ENCODE measurements at places on chromosomes 5 and 9.

- DNase-seq, result no peak
Measured at GRCh38 chr5:175060257-175060656, 335.9 kb downstream of the MSX2 start.

- DNase-seq, result no peak
Measured at GRCh38 chr5:112923148-112923917, 1.3 kb upstream of the REEP5 start.

DNA sequence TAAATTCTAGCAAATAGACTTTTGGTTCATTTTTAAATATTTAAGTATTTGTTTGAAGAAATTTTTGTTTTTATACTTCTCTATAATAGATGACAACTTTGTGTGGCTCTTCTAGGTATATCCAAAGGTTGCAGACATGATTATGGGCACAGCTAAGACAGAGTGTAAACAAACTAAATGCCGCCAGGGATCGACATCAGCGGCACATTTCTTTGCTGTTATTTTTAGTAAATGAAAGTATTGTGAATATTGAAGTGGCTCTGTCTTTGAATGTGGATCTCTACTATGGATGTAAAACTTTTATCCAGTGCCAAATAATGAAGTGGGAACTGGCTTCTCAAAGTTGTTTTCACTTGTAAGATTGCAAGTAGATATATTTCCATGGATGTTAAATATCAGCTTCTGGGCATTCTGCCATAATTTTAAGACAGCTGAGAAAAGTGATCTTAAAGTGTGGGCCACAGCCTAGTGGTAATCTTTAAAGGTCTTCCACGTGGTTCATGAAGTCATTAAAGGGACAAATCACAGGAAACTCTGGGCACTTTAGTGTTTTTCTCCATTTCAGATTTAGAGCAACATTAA, 589.9 kb downstream of the ZNF608 start:
- no peak for DNase-seq

- DNase-seq, result no peak
Measured at GRCh38 chr9:92965061-92965758, 17.9 kb downstream of the FGD3 start.

DNA sequence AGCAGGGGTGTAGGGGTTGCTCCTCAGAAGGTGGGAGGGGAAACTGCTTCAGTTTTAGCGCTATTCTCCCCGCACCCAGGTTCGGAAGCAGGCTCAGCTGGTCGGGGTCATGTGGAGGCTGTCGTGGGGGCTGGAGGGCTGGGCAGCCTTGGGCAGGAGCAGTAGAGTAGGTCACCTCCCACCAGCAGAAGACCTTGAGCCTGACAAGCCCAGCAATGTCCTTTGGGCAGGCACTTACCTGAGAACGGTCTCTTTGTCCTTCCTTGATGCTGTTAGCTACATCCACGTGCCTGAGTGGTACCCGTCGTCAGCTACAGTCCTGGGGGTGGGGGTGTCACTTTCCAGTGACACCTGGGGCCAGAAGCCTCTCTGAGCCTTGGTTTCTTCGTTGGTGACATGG, 20.3 kb downstream of the ENHO start:
- DNase-seq, result no peak

DNA sequence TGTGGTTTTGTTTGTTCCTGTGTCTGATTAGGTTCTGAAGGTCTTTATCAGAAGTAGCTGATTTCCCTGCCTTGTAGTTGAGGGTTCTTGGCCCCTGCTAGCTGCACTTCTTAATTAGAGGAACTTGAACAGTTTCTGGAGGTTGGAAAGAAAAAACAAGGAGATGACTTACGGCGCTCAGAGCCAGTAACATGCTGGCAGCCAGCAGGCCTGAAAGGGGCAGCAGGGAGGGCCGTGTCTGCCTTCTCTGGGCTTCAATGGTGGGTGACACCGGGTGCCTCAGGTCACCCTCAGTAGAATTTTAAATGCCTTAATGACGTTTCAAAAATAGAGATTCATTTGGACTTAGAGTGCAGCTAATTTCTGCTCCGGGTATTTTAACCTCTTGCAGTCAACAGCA, 15.8 kb downstream of the UBE2QL1 start:
- no peak for DNase-seq

DNA sequence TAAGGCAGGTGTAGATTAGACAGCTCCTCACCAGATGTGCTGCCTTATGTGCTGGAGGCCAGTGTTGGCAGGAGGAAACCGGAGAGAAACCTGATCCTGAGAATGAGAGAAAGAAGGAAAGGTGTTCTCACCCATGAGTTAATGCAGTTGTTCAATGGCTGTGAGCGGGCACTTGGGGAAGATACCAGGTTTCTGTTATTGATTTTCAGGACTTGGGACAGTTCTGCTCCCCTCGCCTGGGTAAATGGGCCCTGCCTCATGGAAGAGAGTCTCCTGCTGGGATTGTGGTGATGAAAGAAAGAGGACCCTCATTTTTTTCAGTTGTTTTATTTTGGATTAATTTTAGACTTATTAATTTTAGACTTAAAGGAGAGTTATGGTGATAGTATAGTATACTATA, 59.5 kb downstream of the EGFLAM start:
- DNase-seq, result no peak

- no peak for DNase-seq
Measured at GRCh38 chr9:83569326-83569725, 31.1 kb upstream of the FRMD3 start.

All from HFF-Myc (cell line).